ENCODE measurements at places on chromosomes 12 and 14.

DNA sequence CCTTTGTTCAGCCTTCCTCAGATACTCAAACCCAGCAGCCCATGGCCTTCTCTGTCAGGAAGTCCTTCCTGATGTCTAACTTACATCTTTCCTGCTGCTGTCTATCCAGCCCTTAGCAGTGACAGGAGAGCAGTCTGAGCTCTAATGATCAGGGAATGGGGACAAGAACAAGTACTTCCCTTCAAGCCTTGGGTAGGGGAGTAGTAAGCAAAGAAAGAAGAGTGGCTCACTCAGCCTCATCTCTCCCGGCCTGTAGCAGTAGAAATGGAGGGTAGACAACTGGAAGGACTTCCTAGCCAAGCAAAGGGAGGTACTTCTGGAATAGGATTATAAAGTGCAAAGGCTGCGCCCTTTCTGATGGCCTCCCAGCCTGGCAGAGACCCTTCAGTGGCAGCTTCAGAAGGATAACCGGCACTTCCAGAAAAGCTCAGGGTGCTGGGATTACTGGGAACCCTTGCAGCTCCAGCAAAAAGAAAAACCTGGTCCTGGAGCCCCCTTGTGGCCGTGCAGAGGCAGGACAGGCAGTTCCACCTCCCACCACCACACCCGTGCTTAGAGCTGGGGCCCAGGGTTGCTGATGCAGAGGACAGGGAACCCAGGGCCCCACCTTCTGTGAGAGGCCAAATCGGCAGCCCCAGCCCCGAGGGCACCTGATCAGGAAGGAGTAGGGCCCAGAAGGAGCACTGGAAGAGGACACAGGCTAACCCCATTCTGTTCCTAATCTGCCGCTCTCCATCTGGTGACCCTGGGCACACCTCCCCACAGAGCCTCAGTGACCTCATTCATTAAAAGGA, 12.4 kb upstream of the SMUG1 start:
- DNase-seq: peak; percentile 37

DNA sequence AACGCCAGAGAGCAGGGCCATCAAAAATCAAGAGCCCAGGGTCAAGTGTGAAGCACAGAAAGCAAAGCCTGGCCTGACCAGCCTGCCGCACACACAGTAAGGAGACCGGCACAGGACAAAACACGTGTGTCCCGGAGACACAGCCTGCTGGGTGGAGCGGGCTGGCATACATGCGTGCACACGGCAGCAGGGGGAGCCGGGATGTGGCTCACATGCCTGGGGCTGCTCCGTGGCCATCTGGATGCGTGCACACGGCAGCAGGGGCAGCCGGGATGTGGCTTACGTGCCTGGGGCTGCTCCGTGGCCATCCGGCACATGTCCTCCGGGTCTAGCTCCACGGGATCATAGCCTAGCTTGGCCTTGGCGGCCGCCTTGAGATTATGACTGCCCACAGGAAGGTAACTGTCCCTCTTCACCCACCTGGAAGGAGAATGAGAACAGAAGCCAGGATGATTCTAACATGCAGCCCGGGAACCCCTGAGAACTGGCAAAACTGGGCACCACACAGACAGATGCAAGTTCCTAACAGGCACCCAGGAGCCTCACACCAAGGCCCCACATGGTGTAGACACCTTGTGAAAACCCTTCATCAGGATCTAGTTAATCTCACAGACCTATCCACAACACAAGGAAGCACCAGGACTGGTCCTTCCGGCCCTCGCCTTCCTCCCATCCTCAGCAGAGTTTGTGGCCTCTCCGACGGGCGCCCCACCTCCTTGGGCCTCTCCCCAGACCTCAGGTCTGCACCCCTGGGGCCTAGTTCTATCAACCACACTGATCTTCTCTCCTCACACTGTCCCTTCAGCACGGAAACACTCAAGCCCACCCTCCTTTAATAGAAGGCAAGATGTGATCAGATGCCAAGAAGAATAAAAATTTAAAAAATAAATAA, 13.6 kb downstream of the POLE start:
- no peak for DNase-seq

DNA sequence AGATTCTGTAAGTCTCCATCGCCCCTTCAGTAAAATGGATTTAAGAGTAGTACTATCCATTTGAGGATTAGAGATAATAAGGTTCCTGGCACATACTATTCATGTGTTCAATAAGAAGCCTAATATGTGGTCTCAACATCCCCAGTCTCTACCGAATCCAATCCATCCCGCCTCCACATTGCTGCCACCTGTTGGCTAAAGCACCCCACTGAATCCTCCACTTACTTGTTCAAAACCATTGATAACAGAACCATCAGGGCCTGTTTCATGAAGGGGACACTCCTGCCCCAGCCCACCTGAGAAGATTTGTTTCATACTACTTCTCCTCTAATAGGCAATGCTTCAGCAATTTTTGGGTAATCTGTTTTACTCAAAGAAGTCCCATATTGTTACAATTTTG, 147.5 kb downstream of the SLC2A13 start:
- DNase-seq: no peak

GRCh38 chr12:27505761-27506160, 18.2 kb upstream of the PPFIBP1 start:
- DNase-seq: no peak

- no peak for DNase-seq
These were observed 229.1 kb downstream of the PPM1H start for GRCh38 chr12:62705846-62706245.

GRCh38 chr12:80183939-80184338, 84.6 kb downstream of the OTOGL start:
- no peak for DNase-seq

GRCh38 chr12:2844786-2845185, 10.0 kb upstream of the NRIP2 start:
- DNase-seq: no peak

GRCh38 chr12:84464616-84465015, 448.0 kb downstream of the SLC6A15 start:
- no peak for DNase-seq

DNA sequence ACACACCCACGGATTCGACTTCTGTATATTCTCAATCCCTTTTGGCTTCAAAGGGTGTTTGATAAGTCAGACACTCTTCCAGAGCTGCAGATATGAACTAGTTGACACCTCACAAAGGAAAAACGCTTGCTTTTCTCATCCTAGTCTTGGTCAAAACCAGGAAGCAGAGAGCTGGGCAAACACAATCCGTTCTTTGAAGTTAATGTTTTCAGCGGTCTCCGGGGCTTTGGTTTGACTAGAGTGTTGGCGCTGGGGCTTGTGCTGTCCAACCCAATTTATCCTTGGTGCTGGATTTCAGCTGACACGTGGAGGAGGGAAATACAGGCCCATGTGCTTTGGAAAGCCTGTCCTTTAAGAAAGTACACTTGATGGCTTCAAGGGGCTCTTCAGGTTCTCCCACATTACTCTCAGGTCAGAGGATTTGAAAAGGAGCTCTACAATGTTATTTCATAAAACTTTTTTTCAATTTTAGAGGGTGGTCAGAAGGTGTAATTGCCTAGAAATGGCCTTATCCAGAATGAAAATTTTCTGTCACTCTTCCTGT, 985.8 kb downstream of the VRK1 start:
- no peak for DNase-seq

DNA sequence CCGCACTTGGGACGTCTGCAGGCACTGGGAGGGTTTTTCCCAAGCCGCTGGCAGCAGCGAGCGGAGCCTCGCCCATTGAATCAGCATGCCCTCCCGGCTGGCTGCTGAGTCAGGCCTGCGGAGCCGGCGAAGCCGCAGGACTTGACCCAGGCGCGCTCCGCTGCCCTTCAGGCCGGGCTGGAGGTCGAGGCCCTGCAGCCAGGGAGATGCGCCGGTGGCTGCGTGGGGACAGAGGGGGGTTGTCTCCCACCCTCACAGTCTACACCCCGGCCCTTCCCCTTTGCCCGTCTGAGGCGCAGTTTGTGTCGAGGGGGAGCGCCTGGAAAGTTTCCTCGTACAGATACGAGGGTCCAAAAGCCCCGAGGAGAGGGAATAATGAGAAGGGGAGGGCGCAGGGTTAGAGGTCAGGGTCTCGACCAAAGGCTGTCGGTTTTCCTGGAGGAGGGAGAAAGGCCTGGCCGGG, 759 bp upstream of the KLC1 start:
- DNase-seq: no peak

DNA sequence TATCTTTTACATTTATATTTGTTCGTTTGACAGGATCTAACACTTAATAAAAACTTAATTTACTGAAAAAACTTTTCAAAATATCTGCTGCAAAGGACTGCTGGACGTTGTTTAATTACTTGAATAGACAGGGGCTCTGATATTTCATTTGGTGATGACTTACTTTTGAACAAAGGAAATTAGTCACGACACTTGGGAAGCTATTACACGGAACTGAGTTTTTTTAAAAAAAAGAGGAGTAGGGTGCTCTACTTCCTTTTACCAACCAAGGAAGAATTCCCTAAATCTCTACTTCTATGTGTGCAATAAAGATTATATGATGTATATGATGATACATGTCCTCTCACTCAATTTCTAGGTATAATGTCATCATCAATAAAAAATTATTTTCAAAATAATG, 4.7 kb downstream of the FGD6 start:
- DNase-seq: no peak

- DNase-seq: no peak
These were observed 53.7 kb downstream of the PAWR start for GRCh38 chr12:79637093-79637492.
